Glutamatergic neuron (in vitro differentiated cells): ENCODE measurements at places on chromosomes 13 and 19.

DNA sequence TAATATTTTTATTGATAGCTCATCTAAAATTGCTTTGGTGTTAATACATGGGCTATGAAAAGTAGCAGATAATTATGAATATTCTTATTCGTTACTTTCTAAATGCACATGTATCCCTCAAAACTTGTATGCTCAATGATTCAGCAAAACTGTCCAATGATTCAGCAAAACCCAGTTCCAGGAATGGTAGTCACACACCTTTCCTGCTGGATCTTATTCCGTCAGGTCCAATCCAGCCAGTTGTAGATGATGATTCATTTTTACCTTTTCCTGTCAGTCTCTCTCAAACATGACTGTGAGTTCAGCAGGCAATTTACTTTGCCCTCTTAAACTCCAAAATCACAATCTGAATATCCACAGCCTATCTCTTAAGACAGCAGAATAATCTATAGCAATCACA lies 1082.6 kb downstream of the EFNB2 start:
- no peak overlapping the region for H3K4me3 ChIP-seq
- peaks cover 2% of the 10 kb centered on the region for H3K27me3 ChIP-seq
- H3K4me1 ChIP-seq: no peaks in the 10 kb centered on the region
- DNase-seq: no peak
- H3K36me3 ChIP-seq: no peaks in the 10 kb centered on the region

- no peak for DNase-seq
- H3K4me1 ChIP-seq: peaks cover 21% of the 10 kb centered on the region
- no peaks in the 10 kb centered on the region for H3K27me3 ChIP-seq
- no peaks in the 10 kb centered on the region for H3K36me3 ChIP-seq
- no peak overlapping the region for H3K4me3 ChIP-seq
Measured at GRCh38 chr13:102317593-102317992, 84.3 kb downstream of the FGF14 start.

DNA sequence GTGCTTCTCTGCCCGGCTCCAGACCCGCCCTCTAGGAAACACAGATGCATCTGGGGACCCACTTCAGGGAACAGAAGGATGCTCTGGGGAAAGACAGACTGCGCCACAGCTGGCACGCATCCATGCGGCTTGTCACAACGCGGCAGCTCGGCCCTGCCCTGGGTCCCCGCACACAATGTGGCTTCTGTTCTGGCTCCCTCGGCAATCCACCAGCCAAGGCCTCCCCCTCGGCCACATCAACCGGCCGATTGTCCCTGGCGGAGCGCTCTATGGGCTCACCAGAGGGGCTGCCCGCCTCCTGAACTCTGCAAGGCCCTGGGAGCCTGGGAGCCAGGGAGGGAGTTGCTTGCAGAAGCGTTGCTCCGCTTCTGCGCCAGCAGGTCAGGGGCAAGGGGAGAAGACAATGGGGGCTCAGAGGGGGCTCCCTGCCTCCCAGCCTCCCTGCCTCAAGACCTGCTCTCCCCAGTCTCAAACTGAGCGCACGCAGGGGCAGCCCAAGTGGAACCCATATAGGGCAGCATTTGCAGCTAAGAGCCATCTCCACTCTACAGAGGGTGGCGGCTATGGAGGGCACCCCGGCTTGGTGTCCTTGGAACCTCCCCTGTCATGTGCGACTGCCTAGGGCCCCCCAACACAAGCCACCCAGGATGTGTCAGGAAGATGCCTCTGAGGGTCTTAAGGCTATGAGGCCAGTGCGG lies 37.9 kb downstream of the MLLT1 start:
- peak; percentile 50 for DNase-seq
- peaks cover 45% of the 10 kb centered on the region for H3K4me1 ChIP-seq
- H3K4me3 ChIP-seq: no peak overlapping the region
- H3K27ac ChIP-seq: peak overlapping the region; percentile 73
- peaks cover 8% of the 10 kb centered on the region for H3K36me3 ChIP-seq
- peaks cover 9% of the 10 kb centered on the region for H3K27me3 ChIP-seq

DNA sequence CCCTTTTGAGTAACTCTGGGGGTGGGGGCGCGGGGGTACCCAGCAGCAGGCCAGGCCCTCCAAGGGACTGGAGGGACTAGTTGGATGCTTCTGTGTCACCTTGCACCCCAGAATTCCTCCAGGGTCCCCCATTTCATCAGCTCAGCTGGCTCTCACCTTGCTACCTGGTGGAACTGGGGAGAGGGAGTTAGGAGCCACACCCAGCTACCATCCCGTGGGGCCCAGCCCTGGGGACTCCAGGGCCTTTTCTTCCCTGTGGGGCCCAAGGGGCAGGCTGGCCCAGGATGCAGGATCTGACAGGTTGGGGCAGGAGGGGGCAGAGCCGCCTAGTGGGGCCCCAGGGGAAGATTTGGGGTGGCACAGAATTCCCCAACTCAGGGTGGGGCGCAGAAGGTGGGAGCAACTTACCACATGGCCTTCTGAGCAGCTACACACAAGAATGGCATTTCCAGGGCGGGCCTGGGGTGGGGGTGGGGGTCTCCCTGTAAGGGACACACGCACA lies 32.8 kb upstream of the NANOS3 start:
- H3K27me3 ChIP-seq: peaks cover 4% of the 10 kb centered on the region
- no peak overlapping the region for H3K27ac ChIP-seq
- H3K4me1 ChIP-seq: peaks cover 5% of the 10 kb centered on the region
- H3K4me3 ChIP-seq: no peak overlapping the region
- H3K36me3 ChIP-seq: no peaks in the 10 kb centered on the region
- DNase-seq: no peak

- H3K27me3 ChIP-seq: no peaks in the 10 kb centered on the region
- H3K27ac ChIP-seq: no peak overlapping the region
- H3K4me3 ChIP-seq: no peak overlapping the region
- H3K4me1 ChIP-seq: no peaks in the 10 kb centered on the region
- H3K36me3 ChIP-seq: no peaks in the 10 kb centered on the region
- no peak for DNase-seq
Measured at GRCh38 chr13:37443538-37443937, 155.0 kb downstream of the POSTN start.

DNA sequence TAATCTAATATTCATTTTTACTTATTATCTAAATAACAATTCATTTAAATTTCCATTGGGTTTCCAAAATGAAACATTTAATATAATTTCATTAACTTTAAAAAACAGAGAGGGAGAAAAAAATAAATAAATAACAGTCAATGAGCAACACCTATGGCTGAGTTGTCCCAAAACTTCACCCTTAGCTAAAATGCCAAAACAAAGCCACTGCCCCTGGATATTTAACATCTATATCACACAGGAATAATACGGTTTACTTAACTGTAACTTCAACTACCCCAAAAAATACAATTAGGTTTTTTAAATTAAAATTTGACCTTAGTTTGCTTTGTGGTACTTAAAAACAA lies 541 bp downstream of the ELF1 start:
- no peak overlapping the region for H3K27ac ChIP-seq
- DNase-seq: no peak
- H3K4me1 ChIP-seq: no peaks in the 10 kb centered on the region
- H3K36me3 ChIP-seq: no peaks in the 10 kb centered on the region
- no peaks in the 10 kb centered on the region for H3K27me3 ChIP-seq

DNA sequence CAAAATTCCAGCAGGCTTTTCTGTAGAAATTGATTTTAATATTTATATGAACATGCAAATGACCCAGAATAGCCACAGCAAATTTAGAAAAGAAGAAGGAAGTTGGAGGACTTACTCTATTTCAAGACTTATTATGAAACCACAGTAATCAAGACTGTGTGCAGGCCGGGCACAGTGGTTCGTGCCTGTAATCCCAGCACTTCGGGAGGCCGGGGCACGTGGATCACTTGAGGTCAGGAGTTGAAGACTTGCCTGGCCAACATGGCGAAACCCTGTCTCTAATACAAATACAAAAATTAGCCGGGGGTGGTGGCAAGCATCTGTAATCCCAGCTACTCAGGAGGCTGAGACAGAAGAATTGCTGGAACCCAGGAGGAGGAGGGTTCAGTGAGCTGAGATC lies 6.0 kb upstream of the FFAR2 start:
- no peak overlapping the region for H3K27ac ChIP-seq
- no peaks in the 10 kb centered on the region for H3K36me3 ChIP-seq
- no peak for DNase-seq
- H3K4me1 ChIP-seq: no peaks in the 10 kb centered on the region
- no peak overlapping the region for H3K4me3 ChIP-seq

- H3K27ac ChIP-seq: no peak overlapping the region
- H3K4me3 ChIP-seq: no peak overlapping the region
- no peak for DNase-seq
- no peaks in the 10 kb centered on the region for H3K27me3 ChIP-seq
- no peaks in the 10 kb centered on the region for H3K36me3 ChIP-seq
- H3K4me1 ChIP-seq: no peaks in the 10 kb centered on the region
Measured at GRCh38 chr13:85651440-85651839, 147.8 kb downstream of the SLITRK6 start.

- no peak overlapping the region for H3K27ac ChIP-seq
- no peaks in the 10 kb centered on the region for H3K36me3 ChIP-seq
- H3K4me3 ChIP-seq: no peak overlapping the region
- no peaks in the 10 kb centered on the region for H3K4me1 ChIP-seq
- DNase-seq: no peak
Measured at GRCh38 chr13:106612688-106613087, 44.8 kb upstream of the ARGLU1 start.

- H3K27ac ChIP-seq: no peak overlapping the region
- no peaks in the 10 kb centered on the region for H3K27me3 ChIP-seq
- H3K4me1 ChIP-seq: no peaks in the 10 kb centered on the region
- no peak for DNase-seq
- no peak overlapping the region for H3K4me3 ChIP-seq
Measured at GRCh38 chr13:45401314-45401713, 16.9 kb downstream of the SLC25A30 start.

GRCh38 chr13:29569253-29570050 lies 26.0 kb downstream of the SLC7A1 start:
- no peak overlapping the region for H3K4me3 ChIP-seq
- H3K27me3 ChIP-seq: peaks cover 9% of the 10 kb centered on the region
- no peak for DNase-seq
- no peak overlapping the region for H3K27ac ChIP-seq
- peaks cover 27% of the 10 kb centered on the region for H3K4me1 ChIP-seq

- H3K4me1 ChIP-seq: peaks cover 7% of the 10 kb centered on the region
- no peak overlapping the region for H3K4me3 ChIP-seq
- peaks cover 2% of the 10 kb centered on the region for H3K27me3 ChIP-seq
- no peak for DNase-seq
- H3K27ac ChIP-seq: no peak overlapping the region
- H3K36me3 ChIP-seq: peaks cover 5% of the 10 kb centered on the region
Measured at GRCh38 chr13:78497702-78498355, 105.5 kb downstream of the POU4F1 start.

GRCh38 chr19:33722456-33723239 lies 74.0 kb upstream of the KCTD15 start:
- H3K27me3 ChIP-seq: peaks cover 52% of the 10 kb centered on the region
- DNase-seq: no peak
- H3K4me1 ChIP-seq: peaks cover 76% of the 10 kb centered on the region
- peak overlapping the region; percentile 13 for H3K4me3 ChIP-seq

DNA sequence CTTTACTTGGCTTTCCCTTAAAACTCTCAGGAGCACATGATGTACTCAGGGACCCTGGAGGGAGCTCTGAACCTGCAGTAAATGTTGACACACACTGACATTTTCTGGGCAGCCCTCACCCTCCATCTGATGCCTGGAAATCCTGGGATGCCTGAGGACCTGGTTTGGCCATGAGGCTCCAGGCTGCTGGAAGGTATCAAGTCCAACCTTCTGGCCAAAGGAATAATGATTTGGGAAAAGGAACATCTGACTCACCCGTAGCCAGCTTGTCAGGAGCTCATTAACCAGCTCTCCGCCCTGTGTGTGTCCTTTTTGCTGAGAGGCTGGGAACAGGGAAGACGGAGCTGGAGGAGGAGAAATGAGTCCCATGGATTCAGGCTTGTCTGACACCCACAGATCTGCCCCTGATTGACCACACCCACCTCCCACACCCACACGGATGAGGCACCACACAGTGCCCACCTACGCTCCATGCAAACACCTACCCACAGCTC lies 10.3 kb downstream of the ZNF558 start:
- DNase-seq: no peak
- H3K27ac ChIP-seq: no peak overlapping the region
- peaks cover 31% of the 10 kb centered on the region for H3K36me3 ChIP-seq
- peaks cover 7% of the 10 kb centered on the region for H3K27me3 ChIP-seq
